ENCODE measurements at places on chromosomes 16 and 17. TPM values are rescaled to one million over a fixed set of nuclear protein-coding genes. Genes with fewer than 3 reads are reported as not detected.

DNA sequence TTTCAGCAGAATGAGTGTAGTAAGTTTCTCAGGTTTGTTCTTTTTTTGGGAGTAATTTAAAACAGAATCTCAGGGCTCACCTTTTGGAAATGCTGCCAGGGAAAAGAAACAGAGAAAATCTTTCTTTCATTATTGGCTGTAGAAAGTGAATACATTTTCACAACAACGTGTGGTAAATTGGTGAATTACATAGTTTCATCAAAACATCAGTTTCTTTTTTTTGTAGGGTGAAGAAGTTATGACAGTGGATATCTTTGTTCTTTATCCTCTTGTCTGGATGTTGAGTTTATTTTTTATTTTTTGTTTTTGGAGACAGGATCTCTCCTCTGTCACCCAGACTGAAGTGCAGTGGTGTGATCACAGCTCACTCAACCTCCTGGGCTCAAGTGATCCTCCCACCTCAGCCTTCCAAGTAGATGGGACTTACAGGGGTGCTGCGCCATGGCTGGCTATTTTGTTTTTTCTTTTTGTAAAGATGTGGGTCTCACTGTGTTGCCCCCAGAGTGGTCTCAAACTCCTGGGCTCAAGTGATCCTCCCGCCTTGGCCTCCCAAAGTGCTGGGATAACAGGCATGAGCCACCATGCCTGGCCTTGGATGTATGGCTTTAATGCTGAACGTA, 2.4 kb downstream of the ZNF267 start:
- no peak overlapping the region for H3K27ac ChIP-seq
- no peaks in the 10 kb centered on the region for H3K27me3 ChIP-seq
- DNase-seq = no peak
- peaks cover 62% of the 10 kb centered on the region for H3K4me1 ChIP-seq
- peaks cover 25% of the 10 kb centered on the region for H3K36me3 ChIP-seq

DNA sequence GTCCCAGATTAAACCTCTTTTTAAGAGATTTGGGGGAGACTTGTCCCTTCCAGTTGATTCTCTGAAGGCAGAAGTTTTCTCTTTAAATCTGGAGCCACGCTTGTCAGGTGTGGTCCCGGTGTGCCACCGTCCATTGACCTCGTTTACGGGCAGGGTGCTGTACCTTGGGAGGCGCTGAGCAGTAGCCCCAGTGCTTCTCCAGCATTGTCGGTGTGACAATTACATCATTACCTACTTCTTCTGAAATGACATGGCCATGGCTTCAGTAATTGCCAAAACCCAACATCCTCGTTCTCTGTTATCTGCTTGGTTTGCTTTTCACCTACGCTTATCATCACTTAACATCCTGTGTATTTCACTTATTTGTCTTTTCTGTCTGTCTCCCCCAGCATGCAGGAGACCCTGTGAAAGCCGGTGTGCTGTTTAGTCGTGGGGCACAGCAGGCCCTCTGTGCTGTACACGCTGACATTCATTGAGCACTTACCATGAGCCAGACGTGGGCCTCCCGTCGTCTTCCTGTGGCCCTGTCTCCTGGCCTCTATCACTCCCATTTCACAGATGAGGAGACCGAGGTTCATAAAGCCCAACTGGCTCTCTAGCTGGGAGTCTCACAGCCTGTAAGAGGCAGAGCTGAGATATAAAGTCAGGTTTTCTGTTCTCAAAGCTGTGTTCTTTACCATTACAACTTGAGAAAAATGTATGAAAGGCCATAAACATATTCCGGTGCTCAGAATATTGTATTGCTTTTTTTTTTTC, 143.9 kb downstream of the CMIP start:
- no peaks in the 10 kb centered on the region for H3K4me1 ChIP-seq
- DNase-seq = no peak
- no peaks in the 10 kb centered on the region for H3K27me3 ChIP-seq
- H3K27ac ChIP-seq = no peak overlapping the region
- no peak overlapping the region for H3K4me3 ChIP-seq
- H3K36me3 ChIP-seq = peaks cover 20% of the 10 kb centered on the region

GRCh38 chr17:3475812-3476610, at the start of gene ASPA:
Gene ASPA (plus strand): TSS chr17:3475997. CDS start chr17:3476160, 163 bp downstream.
- H3K27ac ChIP-seq = no peak within 1 kb of the TSS
- no peaks in the 10 kb centered on the region for H3K4me1 ChIP-seq
- H3K36me3 ChIP-seq = no peaks in the 10 kb centered on the region
- no peaks in the 10 kb centered on the region for H3K27me3 ChIP-seq
- DNase-seq = no peak

Gene KRT33B
- not detected for total RNA-seq

Gene FBXL16
- 3.5 TPM for total RNA-seq

GRCh38 chr16:50266337-50267091, at the start of gene ADCY7:
Gene ADCY7 (plus strand): TSS chr16:50266551. CDS start chr16:50288180, 21,629 bp downstream.
- H3K4me1 ChIP-seq = peaks cover 44% of the 10 kb centered on the region
- peak; percentile 75 for DNase-seq
- no peaks in the 10 kb centered on the region for H3K27me3 ChIP-seq
- no peaks in the 10 kb centered on the region for H3K36me3 ChIP-seq
- peak within 1 kb of the TSS; percentile 43 for H3K27ac ChIP-seq

Gene SLC38A8
- total RNA-seq = not detected

Data from B cell (primary cell).